ENCODE measurements at places on chromosomes 11 and 22. TPM values are rescaled to one million over a fixed set of nuclear protein-coding genes. Genes with fewer than 3 reads are reported as not detected.
A peak's percentile ranks its signal among the peaks of the same experiment; 100 is the strongest.

DNA sequence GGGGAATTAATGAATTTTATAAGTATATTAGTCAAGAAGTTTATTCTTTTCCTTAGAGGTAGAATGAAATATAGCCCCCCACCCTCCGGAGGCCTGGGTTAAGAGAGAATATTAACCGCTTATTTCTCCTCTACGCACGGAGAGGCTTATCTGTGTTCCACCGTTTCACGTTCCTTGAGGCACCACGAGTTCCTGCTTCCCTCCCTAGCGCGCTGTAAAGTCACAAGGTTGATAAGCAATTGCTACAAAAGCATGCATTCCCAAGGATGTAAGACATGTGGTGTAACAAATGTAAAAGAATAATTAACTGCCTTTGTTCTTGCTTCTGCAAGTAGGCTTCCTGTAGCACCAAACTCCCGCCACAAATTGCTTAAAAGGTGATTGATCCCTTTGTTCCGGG, 1.5 kb upstream of the ANKRD42 start:
- H3K27me3 ChIP-seq: no peaks in the 10 kb centered on the region
- no peak for DNase-seq
- no peak overlapping the region for H3K27ac ChIP-seq
- H3K36me3 ChIP-seq: peaks cover 3% of the 10 kb centered on the region
- peaks cover 22% of the 10 kb centered on the region for H3K4me1 ChIP-seq
- H3K4me3 ChIP-seq: peak overlapping the region; percentile 86

Gene PICALM
- 123 TPM for total RNA-seq

- no peak for DNase-seq
- H3K27me3 ChIP-seq: peaks cover 21% of the 10 kb centered on the region
- no peak overlapping the region for H3K27ac ChIP-seq
- no peak overlapping the region for H3K4me3 ChIP-seq
Observed at GRCh38 chr22:22674467-22674866, 30.1 kb downstream of the GGTLC2 start.

DNA sequence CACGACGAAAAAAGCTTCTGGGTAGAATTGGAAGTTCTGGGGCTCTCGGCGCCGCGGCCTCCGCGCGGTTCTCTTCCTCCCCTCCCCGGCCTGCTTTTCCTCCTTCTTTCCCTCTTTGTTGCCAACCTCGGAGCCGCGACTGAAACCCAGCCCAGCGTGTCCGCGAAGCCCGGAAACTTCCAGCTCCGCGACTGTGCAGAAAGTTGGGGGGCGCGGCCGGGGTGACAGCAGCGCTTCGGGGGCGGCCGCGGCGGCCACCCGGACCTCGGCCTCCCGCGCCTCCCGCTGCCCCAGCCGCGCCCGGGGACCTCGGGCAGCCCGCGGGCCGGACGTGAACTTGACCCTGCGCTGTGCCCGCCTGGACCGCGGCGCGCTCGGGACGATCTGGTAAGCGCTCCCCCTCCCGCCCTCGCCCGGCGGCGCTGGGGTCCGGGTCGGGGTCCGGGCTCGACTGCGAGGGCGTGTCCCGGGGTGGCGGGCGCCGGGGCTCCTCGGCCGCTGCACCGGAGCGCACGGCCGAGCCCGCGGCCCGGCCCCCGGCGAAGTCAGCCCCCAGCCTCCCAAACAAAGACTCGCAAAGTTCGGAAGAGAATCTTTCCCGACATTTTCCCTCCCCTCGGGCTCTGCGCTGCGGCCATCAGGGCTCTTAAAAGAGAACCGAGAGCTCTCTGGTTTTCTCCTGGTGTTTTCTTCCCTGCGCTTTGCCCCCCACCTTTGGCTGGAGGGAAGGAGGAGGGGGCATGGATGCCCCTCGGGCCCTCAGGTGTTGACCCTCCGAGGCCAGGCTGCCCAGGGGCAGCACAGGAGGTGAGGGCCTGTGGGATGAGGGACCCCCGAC, 67.9 kb upstream of the WNT7B start:
- H3K27ac ChIP-seq: peak overlapping the region; percentile 99
- H3K4me3 ChIP-seq: peak overlapping the region; percentile 82
- peaks cover 70% of the 10 kb centered on the region for H3K4me1 ChIP-seq
- DNase-seq: peak; percentile 56

GRCh38 chr11:46277622-46278386, at the start of gene CREB3L1:
Gene CREB3L1 (plus strand): TSS chr11:46277662. CDS start chr11:46278112, 450 bp downstream.
- peaks cover 7% of the 10 kb centered on the region for H3K4me1 ChIP-seq
- H3K4me3 ChIP-seq: peak within 1 kb of the TSS; percentile 65
- H3K36me3 ChIP-seq: no peaks in the 10 kb centered on the region
- no peak within 1 kb of the TSS for H3K27ac ChIP-seq

DNA sequence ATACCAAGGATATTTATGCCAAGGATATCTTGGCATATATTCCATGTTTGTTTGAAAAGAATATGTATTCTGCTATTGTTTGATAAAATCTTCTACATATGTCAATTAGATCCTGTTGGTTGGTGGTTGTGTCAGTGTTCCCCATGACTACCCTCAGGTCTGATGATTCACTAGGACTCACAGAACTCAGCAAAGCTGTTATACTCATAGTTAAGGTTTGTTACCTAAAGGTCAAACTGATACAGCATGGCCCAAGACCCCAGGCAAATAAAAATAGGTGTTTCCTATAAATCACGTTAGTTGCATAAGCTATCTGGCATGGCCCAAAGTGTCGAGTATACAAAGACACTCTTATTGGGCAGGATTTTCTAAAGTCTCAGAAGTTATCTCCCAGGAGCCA, 30.2 kb upstream of the B3GNT6 start:
- no peak for DNase-seq
- no peaks in the 10 kb centered on the region for H3K4me1 ChIP-seq
- H3K36me3 ChIP-seq: no peaks in the 10 kb centered on the region
- no peaks in the 10 kb centered on the region for H3K27me3 ChIP-seq

DNA sequence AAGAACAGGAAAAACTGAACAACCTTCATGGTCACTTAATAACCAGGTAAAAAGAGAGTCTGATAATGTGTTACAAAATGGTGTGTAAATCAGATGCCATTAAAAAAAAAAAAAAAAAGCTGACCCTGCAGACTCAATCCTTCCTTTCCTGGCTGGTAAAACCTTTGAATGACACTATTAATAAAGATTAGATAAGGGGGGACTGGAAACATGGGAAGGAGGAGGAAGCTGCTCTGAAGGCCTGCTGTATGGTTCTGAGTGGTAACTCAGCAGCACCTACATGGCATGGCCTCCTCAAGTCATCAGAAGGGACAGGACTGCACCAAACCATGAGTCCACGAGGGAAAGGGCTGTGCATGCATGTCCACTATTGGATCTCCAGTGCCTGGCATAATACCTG, 18.0 kb upstream of the SWAP70 start:
- no peak for DNase-seq
- H3K27me3 ChIP-seq: no peaks in the 10 kb centered on the region
- no peaks in the 10 kb centered on the region for H3K36me3 ChIP-seq
- no peaks in the 10 kb centered on the region for H3K4me1 ChIP-seq
- H3K4me3 ChIP-seq: no peak overlapping the region

GRCh38 chr11:122077459-122077858, 38.6 kb downstream of the BLID start:
- no peak for DNase-seq
- H3K27ac ChIP-seq: no peak overlapping the region
- no peaks in the 10 kb centered on the region for H3K4me1 ChIP-seq
- no peaks in the 10 kb centered on the region for H3K27me3 ChIP-seq
- H3K4me3 ChIP-seq: no peak overlapping the region

DNA sequence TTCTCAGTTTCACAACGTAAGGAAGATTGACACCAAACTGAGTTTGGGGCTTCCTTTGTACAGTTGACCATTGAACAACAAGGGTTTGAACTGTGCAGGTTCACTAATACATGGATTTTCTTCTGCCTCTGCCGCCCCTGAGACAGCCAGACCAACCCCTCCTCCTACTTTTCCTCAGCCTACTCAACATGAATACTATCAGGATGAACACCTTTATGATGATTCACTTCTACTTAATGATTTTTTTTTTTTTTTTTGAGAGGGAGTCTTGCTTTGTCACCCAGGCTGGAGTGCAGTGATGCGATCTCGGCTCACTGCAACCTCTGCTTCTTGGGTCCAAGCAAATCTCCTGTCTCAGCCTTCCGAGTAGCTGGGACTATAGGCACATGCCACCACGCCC, 14.6 kb downstream of the RBM4 start:
- H3K4me1 ChIP-seq: no peaks in the 10 kb centered on the region
- peaks cover 46% of the 10 kb centered on the region for H3K36me3 ChIP-seq
- H3K27me3 ChIP-seq: no peaks in the 10 kb centered on the region
- DNase-seq: no peak
- no peak overlapping the region for H3K4me3 ChIP-seq

- no peaks in the 10 kb centered on the region for H3K36me3 ChIP-seq
- no peak overlapping the region for H3K4me3 ChIP-seq
- DNase-seq: no peak
Observed at GRCh38 chr11:68735125-68735524, 16.2 kb downstream of the TESMIN start.

Measured in psoas muscle (tissue), 8 donors.